ENCODE measurements at places on chromosomes 3 and 15. TPM values are rescaled to one million over a fixed set of nuclear protein-coding genes. Genes with fewer than 3 reads are reported as not detected.
A peak's percentile ranks its signal among the peaks of the same experiment; 100 is the strongest.

RHOV gene
- polyA plus RNA-seq = 0.49 TPM

ZNF80 gene
- not detected for polyA plus RNA-seq

ZKSCAN7 gene
- 9.2 TPM for polyA plus RNA-seq

SYNPR gene
- not detected for polyA plus RNA-seq

TP63 gene
- not detected for polyA plus RNA-seq

DNA sequence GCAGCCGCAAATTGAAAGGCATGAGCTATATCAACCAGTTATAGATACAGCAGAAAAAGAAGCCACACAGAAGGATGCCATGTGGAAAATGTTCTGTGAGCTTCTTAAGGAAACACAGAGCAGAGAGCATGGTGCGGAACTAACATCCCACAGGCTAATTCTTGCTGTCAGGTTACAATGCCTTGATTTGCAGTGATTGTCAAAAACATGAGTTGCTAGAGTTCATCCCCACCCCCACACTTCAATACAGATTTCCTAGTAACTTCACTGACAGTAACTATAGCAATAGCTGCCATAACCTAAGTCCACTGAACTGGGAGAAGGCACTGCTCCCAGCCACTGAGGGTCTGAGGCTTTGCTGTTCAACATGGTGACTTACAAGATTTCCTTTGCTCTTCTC lies 821.6 kb downstream of the SQOR start:
- DNase-seq = no peak

GRCh38 chr3:100144255-100144866 lies 30.1 kb upstream of the FILIP1L start:
- no peak for DNase-seq

- DNase-seq = no peak
Measured at GRCh38 chr15:95610945-95611344, 719.6 kb upstream of the NR2F2 start.

- no peak for DNase-seq
Measured at GRCh38 chr15:39388118-39388517, 192.8 kb upstream of the THBS1 start.

DNA sequence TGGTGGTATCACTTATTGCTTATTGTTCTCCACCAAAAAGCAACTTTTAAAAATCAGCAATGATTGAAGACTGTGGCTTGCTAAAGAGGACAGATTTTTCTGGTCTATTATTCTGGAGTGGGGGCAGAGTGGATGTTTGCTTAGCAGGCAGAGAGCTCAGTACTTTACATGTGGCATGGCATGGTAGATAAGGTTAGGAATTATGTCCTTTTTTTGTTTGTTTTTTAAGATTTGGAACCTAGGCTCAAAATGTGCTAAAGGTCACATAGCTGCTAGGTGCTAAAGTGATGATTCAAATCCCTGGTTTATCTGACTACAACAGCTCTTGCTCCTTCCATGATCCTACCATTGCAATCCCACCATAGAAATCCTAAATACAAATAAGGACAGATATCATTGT lies 331.0 kb upstream of the ADAMTS9 start:
- no peak for DNase-seq

- no peak for DNase-seq
Measured at GRCh38 chr15:29997499-29997898, 85.3 kb upstream of the GOLGA8J start.

DNA sequence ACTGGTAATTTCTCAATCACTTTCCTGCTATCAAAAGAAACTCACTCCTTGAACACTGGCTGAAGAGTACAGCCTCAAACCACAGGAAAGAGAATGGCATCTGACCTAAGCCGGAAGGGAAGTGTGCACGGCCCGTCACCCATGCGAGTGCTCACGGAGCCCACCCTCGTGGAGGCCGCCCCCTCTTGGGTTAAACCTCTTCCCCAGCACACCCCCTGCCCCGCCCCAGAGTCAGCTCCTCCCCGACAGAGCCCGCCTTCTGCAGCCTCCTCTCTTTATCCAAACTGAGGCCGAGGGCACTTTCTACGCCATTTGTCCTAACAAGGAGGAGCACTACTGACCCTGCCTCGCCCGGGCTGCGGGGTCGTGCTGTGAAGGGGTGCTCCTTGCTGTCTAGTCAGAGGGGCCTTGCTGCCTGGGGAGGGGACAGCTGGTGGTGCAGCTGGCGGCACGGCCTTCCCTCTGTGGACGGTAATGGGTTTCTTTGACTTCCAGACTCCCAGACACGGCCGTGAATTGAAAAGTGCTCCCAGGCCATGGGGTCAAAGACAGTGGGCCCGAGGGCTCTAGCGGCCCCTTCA lies 137.7 kb downstream of the NSMCE3 start:
- DNase-seq = peak; percentile 28

GRCh38 chr3:122067588-122068240 lies 12.6 kb downstream of the CD86 start:
- no peak for DNase-seq

- DNase-seq = no peak
Measured at GRCh38 chr3:148948913-148949657, 42.3 kb upstream of the GYG1 start.

DNA sequence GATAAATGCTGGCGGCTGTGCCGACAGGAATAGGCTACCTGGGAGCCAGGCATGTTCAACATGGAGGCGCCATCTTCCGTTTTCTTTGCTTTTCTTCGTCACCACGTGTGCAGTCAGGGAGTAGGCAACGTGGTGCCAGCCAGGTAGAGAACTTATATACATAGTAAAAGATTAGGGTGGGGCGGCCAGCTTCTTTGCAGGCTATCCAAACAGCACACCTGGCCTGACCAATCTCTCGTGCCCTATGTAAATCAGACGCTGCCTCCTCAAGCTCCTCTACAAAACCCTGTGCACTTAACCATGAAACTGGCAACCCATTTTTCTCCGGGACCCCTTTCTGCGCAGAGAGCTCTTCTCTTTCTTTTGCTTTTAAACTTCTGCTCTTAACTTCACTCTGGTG lies 28.6 kb upstream of the OR5K4 start:
- no peak for DNase-seq

GRCh38 chr3:32184187-32184730 lies 54.2 kb upstream of the CMTM8 start:
- no peak for DNase-seq

DNA sequence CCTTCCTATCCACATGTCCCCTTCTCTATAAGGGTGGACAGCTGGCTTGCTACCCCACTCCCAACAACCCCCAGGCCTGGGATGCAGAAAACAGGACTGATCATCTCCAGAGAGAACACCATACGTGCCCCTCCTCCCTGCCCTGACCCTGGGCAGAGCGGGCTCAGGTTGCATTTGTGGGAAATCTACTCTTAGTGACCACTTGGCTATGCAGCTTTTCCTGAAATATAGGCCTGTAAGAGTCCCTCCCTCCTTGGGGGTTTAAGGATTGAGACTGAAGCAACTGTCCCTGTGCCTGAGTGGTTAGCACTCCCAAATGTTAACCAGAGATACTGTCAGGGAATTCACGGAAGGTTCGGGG lies 11.7 kb downstream of the SH2D7 start:
- no peak for DNase-seq

DNA sequence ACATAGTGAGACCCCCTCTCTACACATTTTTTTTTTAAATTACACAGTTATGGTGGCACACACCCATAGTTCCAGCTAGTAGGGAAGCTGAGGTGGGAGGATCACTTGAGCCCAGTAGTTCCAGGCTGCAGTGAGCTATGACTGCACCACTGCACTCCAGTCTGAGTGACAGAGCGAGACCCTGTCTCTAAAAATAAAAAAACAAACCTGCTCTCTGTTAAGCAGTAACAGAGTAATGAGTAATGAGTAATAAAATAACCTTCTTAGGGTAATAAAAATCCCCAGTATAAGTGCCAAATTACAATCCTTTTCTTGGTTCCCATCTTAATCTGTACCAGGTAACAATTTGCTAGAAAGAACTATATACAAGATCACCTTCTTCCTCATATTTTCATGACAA lies 65.9 kb upstream of the PLXND1 start:
- DNase-seq = no peak

DNA sequence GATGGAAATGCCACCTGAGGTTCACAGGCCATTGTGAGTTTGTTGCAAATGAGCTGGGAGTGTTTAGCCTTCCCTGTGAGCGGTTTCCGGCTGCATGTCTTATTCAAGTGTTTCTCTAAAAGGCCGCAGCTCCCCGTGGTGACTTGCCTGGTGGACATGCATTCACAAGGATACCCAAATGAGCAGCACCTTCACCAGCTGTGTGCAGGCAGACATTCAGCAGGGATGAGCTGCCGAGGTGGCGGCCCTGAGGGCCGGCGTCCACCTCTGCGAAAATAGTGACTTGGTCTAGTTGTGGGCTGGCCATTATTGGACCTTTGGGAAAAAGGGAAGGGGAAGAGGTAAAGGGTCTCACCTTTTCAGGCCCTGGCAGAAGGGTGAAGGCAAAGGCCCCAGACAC lies 23.4 kb downstream of the SPSB4 start:
- DNase-seq = no peak

- DNase-seq = no peak
Measured at GRCh38 chr3:39170461-39170860, 17.1 kb upstream of the CSRNP1 start.

DNA sequence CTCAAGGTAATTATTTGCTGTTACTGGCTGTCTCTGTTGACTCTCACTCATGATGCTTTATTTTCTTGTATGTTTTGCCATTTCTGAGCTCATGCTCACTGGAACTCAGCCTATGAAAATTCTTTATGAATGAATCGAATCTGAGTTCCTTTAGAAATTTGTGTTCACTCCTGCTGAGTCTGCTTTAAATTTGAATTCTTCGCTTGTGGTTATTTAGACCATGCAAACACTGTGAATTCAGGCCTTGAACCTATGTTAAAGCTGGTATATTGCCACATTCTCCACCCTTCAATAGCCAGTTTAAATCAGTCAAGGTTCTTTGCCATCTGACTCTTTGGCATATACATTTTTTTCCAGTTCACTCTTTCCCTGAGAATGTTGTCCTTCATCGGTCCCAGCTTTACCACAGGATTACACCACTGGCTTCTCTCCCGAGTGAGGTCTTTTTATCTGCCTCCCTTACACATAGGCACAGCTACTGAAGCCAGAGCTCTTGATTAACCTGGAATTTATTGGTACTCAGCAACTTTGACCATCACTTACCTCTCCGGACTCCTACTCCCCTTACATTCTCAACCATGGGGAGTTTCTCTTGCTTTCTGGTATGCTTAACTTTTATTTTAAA lies 400.6 kb downstream of the VPS13C start:
- no peak for DNase-seq

DNA sequence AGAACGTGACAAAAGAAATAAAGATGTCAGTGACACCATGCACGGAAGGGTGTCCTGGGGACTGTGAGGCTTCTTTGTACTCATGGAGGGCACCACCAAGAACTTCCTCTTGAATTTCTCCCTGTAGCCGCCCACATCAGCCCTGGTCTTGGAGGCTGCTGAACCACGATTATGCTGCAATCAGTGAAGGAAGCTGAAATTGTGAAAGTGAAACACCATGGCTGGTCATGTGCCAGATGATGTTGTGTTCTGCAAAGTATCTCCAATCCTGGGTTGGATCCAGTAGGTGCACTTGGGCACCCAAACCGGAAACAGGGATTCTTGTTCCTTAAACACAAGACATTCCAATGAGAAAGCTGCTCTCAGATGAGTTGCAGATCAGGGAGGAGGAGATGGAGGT lies 104.4 kb upstream of the GOLGA6L6 start:
- no peak for DNase-seq
